ENCODE measurements at places on chromosomes 3 and 15.

DNA sequence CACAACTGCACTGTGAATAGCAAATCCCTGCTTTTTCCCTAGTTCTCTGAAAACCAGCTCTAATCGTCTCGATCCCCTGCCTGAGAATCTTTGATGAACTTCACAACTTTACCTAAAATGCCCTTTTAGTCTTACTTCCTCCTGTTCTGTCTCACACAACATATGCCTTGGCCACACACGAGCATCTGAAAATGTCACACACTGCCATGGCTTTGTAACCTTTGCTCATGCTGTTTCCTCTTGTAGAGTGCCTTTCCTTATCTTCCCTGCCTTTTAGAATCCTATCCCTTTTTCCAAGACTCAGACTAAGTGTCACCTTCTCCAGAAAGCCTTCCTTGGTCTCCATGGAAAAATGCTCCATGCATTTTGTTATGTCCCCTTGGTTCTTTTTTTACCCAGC is 71.4 kb upstream of the HACD2 start:
- DNase-seq = no peak

DNA sequence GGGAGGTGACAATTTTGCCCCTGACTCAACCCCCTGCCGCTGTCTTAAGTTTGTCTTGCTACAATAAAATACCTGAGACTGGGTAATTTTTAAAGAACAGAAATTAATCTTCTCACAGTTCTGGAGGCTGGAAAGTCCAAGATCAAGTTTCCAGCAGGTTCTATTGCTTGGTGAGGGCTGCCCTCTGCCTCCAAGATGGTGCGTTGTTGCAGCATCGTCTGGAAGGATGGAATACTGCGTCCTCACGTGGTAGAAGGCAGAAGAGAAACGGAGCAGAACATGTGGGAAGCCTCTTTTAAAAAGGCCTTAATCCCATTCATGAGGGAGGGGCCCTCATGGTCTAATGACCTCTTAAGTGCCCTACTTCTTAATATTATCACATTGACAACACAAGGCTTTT is 87.3 kb upstream of the SNTN start:
- DNase-seq = no peak

DNA sequence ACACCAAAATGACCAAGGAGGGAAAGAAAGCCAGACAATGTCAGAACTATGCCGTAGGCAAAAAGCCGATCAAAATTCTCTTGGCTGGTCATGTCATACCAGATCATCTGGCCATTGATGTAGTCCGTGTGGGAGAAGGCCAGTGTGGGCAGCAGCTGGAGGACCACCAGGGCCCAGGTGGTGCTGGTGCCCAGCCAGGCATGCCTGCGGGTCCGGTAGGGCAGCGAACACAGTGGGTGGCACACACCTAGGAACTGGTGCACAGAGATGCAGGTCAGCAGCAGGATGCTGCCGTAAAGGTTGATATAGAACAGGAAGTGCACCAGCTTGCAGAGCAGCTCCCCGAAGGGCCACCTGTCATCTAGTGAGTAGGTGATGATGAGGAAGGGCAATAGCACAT is 39.5 kb downstream of the MFSD1 start:
- no peak for DNase-seq

DNA sequence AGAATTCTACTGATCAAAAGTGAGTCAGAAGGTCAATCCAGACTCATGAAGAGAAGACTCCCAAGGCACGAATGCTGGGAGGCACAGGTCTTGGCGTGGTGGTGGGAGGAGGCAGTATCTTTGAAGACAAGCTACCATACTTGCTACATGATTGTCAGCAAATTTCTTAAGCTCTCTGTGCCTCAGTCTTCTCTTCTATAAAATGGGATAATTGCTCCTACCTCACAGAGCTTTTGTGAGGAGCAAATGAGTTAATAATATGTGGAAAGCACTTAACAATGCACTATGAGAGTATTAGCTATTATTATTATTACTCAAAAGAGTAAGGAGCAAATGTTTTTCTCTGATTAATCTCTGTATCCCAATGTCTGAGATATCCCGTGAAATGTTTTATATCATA is 36.2 kb downstream of the EHD4 start:
- no peak for DNase-seq

- no peak for DNase-seq
Observed at GRCh38 chr3:103167850-103168249, 733.0 kb downstream of the ZPLD1 start.

DNA sequence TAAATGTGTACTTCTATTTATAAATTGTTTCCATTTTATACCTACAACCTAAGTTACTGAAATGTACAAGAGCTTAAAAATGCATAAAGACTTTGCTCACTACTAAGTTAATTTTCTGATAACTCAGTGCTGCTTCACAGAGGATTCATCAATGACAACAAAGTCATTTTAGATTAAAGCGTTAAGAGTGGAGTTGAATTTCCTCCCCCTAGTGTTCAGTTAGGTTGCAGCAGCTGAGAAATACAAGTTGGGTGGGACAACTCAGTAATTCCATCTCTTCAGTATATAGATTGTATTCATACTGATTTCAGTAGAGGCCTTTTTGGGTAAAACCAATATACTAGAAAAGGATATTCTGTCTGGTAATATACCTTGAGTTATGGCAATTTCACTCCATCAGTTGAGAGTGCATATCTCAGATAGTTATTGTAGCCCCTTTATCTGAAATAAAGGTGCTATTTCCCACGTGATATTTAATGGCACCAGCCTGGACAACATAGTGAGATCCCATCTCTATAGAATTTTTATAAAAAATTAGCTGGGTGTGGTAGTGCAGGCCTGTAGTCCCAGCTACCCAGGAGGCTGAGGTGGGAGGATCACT is 6.9 kb upstream of the RPL35A start:
- DNase-seq = no peak

- no peak for DNase-seq
Observed at GRCh38 chr15:31525988-31526665, 199.5 kb downstream of the KLF13 start.

DNA sequence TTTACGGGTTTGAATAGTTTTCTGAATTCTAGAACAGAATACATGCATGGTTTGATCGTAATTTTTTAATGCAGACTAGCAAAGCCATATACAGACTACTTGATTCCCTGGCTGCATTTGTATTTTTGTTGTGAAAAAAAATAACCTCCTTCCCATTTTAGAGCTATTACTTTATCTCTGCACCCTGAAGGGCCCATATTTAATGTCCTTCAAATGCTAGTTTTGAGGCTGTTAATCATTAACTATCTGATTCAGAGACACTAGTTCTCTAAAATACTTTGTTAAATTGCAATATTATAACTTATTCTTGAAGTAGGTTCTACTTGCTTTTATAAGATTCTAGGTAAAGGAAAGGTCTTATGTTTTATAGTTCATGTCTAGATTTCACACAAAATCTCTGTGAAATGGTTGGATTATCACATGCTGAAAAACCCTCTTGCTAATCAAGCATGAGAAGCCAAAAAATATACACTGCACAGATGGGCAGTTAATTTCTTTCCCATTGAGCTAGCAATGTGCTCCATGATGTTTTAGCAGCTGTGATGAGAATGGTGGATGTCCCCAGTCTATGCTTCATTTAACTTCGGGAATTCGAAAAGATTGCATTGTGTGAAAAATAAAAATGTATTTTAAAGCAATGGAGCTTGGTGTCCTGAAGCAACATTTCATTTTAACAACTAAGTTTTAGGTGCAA is 634.0 kb upstream of the BCHE start:
- no peak for DNase-seq

Data from islet precursor cell (in vitro differentiated cells).